Type B pancreatic cell (in vitro differentiated cells): ENCODE measurements at places on chromosomes 1 and 21.
A peak's percentile ranks its signal among the peaks of the same experiment; 100 is the strongest.

DNA sequence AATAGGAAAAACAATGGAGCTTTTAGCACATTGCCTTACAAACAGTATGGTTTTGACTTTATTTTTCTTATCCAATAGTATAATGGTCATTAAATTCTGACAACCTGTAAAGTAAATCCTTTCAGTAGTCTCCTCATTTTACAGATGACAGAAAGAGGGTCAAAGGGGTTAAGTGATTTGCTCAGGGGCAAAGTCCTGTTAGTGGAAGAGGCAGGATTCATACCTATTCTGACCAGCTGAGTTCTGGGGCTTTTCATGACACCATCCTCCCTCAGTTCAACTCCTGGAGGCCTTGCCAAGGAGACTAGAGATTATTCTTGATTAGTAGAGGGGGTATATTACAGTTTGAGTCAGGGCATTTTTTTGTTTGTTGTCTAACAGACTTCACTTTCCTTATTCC is 278.7 kb upstream of the DUSP10 start:
- no peak for DNase-seq
- no peaks in the 10 kb centered on the region for H3K27me3 ChIP-seq
- H3K4me1 ChIP-seq: no peaks in the 10 kb centered on the region
- H3K4me3 ChIP-seq: no peak overlapping the region

DNA sequence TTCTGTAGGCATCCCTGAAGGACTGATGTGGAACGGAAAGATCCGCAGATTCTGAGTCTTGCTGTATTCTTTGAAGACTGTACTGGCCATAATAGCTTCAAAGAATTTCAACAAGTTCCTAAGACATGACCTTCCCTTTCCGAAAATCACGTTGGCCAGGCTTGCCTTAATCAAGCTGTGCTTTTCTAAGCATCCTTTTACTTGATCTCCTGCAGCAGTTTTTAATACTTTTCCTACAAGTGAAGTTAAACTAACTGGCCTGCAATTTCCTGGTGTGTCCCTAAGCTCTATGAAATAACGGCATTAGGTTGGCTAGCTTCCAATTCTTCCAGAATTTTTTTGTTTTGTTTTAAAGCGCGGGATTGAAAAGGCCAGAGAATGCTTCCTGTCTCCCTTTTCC is 40.3 kb downstream of the SPAG17 start:
- H3K27ac ChIP-seq: no peak overlapping the region
- no peak overlapping the region for H3K4me3 ChIP-seq
- H3K36me3 ChIP-seq: no peaks in the 10 kb centered on the region

- peak overlapping the region; percentile 15 for H3K27ac ChIP-seq
- H3K36me3 ChIP-seq: peaks cover 28% of the 10 kb centered on the region
- no peak overlapping the region for H3K4me3 ChIP-seq
- H3K4me1 ChIP-seq: peaks cover 4% of the 10 kb centered on the region
These were observed 17.3 kb upstream of the SERPINC1 start for GRCh38 chr1:173934440-173934839.

DNA sequence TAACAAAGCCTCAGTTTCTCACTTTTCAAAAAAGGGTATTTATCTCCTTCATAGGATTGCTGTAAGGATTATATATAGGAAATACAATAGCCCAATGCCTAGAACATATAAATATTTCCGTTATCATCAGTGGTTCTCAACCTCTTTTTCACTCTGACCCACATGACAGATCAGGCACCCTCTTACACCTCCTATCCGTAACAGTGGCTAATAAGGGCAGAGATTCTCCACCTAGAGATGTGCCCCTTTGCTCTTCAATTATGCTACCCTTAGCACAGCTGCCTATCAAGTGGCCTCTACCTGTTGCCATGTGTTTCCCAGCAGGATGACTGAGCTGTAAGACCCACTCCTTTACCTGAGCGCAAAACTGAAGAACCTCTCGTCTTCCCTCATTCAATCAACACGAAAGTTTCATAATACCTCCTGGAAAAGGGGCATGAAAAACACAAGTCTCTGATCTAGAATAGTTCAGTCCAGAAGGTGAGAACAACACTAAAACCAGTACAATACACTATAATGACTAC is 10.5 kb downstream of the PUM1 start:
- H3K36me3 ChIP-seq: peaks cover 38% of the 10 kb centered on the region
- peaks cover 31% of the 10 kb centered on the region for H3K4me1 ChIP-seq
- H3K27me3 ChIP-seq: no peaks in the 10 kb centered on the region
- no peak for DNase-seq
- H3K27ac ChIP-seq: peak overlapping the region; percentile 49
- no peak overlapping the region for H3K4me3 ChIP-seq

- DNase-seq: no peak
- no peaks in the 10 kb centered on the region for H3K36me3 ChIP-seq
- no peak overlapping the region for H3K4me3 ChIP-seq
- no peak overlapping the region for H3K27ac ChIP-seq
- peaks cover 28% of the 10 kb centered on the region for H3K27me3 ChIP-seq
These were observed 27.6 kb upstream of the HUNK start for GRCh38 chr21:31845151-31845729.

- H3K27ac ChIP-seq: no peak overlapping the region
- DNase-seq: no peak
- H3K4me1 ChIP-seq: no peaks in the 10 kb centered on the region
- no peaks in the 10 kb centered on the region for H3K36me3 ChIP-seq
These were observed 10.1 kb upstream of the C1orf174 start for GRCh38 chr1:3910049-3910731.

DNA sequence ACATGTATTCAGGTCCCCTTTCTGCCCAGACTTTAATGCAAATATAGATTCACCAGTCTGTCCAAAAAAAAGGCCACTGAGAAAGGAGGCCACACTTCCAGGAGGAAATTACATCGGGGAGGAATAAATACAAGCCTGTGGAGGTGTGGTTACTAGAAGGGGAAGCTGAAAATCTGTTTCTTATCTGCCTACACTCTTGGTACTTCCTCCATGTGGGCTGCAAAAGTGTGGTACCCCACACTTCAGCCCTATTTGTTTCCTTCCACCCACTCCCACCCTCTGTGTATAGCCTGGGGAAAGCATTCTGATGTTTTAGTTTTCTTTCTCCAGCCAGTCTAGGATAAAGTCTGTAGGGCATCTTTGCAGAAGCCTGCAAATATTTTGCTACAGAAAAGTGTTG is 38.4 kb downstream of the UTP25 start:
- DNase-seq: no peak
- peaks cover 29% of the 10 kb centered on the region for H3K27me3 ChIP-seq
- peaks cover 41% of the 10 kb centered on the region for H3K4me1 ChIP-seq
- H3K36me3 ChIP-seq: no peaks in the 10 kb centered on the region

- no peaks in the 10 kb centered on the region for H3K27me3 ChIP-seq
- no peak overlapping the region for H3K4me3 ChIP-seq
- H3K4me1 ChIP-seq: peaks cover 15% of the 10 kb centered on the region
- no peaks in the 10 kb centered on the region for H3K36me3 ChIP-seq
These were observed 287.9 kb downstream of the PLPP3 start for GRCh38 chr1:56291374-56291919.

GRCh38 chr1:112905395-112906149 is 50.4 kb downstream of the SLC16A1 start:
- H3K4me3 ChIP-seq: peak overlapping the region; percentile 42
- H3K27me3 ChIP-seq: no peaks in the 10 kb centered on the region
- H3K36me3 ChIP-seq: peaks cover 13% of the 10 kb centered on the region
- no peak for DNase-seq
- H3K4me1 ChIP-seq: peaks cover 36% of the 10 kb centered on the region
- H3K27ac ChIP-seq: peak overlapping the region; percentile 80
